ENCODE measurements at places on chromosomes 12 and 14.

DNA sequence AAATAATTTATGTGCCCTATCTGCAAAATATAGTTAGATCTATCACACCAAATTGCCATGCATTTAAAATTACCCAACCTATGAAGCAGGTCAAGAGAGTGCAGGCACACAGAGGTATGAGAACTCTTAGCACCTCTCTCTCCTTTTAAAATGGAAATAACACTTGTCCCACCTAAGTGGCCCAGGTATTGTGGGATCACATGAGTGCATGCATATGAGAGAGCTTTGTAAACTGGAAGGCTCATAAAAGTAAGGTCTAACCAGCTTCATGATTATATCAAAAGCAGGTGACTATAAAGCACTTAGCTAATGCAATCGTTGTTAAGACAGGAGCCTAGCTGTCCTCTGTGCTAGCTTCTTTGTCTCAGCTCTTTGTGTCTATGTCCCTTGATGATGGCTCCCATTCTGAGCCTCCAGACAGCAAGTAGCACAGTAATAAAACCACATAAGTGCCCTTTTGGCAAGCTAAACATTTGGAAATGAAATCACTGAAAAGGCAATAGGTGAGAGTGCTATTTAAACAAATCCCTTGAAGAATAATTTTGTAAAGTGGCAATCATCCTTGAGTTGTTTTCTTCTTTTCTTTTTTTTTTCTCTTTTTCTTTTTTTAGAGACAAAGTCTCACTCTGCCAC, 219.0 kb downstream of the NTF3 start:
- DNase-seq = no peak

DNA sequence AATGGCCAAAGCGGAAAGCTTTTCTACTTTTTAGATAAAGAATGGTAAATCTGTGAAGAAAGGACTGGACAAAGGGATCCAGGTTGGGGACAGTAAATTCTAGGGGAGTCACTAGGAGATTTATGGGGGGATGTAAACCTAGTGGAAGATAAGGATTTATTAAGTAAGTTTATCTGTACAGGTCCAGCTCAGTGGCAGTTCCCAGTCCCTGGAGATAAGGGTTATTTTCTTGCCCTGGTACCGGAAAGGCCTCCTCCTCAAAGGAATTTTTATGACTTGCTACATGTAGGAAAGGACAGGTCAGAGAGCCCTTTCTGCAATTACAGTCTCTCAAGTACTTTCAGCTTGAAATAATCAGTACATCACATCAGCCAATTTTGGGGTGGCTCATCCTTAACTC, 72.6 kb upstream of the BICD1 start:
- DNase-seq = no peak

GRCh38 chr14:45261209-45261608, 8.2 kb upstream of the MIS18BP1 start:
- DNase-seq = no peak

DNA sequence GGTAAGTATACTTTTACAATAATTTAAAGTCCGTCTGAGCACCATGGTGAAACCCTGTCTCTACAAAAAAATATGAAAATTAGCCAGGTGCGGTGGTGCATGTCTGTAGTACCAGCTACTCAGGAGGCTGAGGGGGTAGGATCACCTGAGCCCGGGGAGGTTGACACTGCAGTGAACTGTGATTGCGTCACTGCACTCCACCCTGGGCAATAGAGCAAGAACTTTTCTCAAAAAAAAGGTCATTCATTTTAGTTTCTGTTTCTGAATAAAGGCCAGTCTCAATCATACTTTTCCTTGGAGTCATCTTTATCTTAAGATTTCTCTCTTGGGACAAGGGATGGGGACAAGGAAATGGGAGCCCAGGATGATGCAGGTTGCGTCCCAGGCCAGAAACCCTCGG, 12.9 kb downstream of the ANKRD13A start:
- DNase-seq = no peak

- no peak for DNase-seq
Observed at GRCh38 chr12:114439261-114439683, 33.3 kb upstream of the TBX5 start.

DNA sequence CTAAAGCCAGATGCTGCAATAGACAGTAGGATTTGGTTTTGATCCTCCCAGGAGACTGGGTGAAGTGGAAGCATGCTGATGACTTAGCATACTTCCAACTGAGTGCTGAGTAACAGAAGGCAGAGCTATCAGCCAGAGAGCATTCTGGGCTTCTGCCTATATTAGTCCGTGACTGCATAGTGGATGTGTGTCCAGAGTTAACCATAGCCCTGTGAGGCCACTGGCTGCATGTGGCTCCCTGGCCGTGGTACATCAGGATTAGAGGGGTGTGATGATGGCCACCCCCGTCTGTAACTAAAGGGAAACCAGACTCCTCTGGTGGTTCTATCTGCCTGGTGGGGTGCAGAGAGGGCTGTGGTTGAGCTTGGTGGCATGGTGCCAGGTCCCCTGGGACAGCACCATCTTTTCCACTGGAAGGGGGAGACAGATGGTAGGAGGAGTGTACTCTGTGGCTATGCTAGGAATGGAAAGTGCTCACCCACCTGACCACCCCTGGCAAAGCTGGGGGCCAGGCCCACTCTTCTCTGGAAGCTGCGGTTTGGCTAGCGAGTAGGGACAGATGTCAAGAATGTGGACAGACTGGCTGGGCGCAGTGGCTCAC, 27.4 kb downstream of the ABCD4 start:
- DNase-seq = no peak

GRCh38 chr14:68247274-68247673, 427.7 kb downstream of the RAD51B start:
- DNase-seq = no peak

DNA sequence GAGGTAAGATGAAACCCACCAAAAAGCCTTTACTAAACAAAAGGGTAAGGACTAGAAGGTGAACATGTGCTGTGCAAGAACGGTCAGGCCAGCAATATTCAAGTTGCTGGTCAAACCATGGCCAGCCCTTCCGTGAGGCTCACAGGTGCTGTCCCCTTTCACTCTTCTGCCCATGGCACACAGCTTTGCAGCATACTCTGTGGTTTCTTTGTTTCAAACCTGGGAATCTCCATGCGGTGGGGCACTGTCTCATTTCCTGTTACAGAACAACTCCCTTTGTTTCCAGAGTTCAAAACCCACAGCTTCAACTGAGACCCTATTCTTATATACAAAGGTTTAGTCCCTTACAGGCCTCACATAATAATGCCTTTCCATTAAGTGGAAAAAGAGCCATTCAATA, 1.7 kb upstream of the OVCH1 start:
- DNase-seq = no peak

DNA sequence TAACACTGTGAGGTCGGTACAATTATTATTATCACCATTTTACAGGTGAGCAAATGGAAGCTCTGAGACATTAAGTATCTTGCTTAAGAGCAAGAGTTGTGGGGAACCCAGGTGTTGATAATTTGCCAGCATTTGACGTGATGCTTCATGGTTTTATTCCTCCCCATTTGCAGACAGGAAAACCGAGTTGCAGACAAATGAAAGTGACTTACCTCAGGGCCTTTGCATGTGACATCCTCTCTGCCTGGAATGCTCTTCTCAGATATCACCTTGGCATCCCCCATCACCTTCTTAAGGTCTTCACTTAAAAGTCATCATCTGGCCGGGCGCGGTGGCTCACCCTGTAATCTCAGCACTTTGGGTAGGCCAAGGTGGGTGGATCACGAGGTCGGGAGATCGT, 21.0 kb upstream of the P2RX7 start:
- no peak for DNase-seq

DNA sequence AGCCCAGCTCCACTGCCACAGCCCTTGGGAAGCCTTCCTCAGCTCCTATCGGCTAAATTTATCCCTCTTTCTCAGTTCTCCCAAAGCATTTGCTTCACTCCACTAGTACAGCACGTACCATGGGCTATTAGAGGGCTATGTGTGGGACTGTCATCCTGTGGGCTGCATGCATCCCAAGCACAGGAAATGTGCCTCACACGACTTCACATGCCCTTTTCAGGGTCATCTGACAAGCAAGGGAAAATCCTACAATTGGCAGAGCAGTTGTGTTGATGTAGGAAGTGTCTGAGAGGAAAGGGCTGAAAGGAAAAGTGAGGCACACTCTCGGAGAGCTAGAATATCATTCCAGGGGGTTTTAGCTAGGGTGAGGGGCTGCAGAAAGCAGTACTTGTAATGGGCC, 47.6 kb downstream of the NINJ2 start:
- no peak for DNase-seq

- no peak for DNase-seq
Observed at GRCh38 chr12:58074259-58074658, 132.9 kb downstream of the ATP23 start.

- DNase-seq = no peak
Observed at GRCh38 chr14:61661471-61662400, 33.6 kb upstream of the HIF1A start.

GRCh38 chr14:44567997-44568396, 60.9 kb upstream of the FSCB start:
- DNase-seq = no peak

DNA sequence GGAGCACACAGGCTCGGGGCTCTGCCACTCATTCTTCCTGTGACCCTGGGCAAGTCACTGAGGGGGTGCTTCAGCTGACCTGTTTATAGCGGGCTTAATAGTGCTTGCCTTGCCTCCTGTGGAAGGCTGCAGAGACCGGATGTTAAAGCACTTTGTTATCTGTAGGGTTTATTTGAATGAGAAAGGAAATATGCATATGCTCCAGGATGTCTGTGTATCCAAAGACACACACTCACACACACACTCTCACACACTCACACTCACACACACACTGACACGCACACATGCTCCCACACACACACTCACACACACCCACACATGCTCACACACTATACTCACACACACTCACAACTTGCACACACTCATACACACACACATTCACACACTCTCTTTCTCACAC, 56.1 kb upstream of the DDX11 start:
- DNase-seq = no peak

GRCh38 chr12:75853626-75854025, 177.9 kb downstream of the PHLDA1 start:
- DNase-seq = no peak

GRCh38 chr14:89954070-89955021, at the start of gene EFCAB11:
Gene EFCAB11, minus strand, starts transcription at chr14:89954730. Its CDS starts 70 bp downstream, at chr14:89954660.
- DNase-seq = peak; percentile 88

DNA sequence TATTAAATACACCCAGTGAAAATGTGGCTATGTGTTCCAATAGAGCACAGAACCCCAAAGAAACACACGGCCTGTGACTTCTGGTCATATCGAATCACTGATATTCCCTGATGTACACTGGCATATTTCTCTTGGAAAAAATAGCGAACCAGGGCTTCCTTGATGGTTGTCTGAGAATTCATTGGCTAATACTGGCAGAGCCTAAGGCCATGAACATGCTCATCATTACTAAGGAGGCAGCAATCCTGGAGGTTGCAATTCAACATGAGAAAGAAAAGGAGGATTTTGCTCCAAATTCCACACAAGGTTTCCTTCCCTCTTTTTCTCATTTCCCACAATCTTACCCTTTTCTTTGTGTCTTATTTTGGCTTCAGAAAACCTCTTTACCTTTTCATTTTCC, 212.9 kb upstream of the HMGA2 start:
- DNase-seq = no peak

DNA sequence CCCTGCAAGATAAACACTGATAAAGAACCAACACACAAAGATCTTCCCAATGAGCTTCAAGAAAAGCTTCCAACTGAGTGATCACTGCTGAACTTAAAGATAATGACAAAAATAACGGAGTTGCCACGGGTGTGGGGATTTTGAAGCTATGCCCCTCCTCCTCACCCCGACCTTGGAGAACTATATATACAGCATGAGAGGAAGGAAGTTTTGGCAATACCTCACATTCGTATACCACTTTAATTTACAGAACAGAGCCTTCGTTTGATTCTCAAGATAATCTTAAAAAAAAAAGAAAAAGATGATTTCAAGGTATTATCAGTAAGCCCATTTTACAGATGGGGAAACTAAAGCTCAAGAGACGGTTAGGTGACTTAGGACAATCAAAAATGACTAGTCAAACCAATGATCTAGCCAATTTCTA, 715 bp downstream of the NEK9 start:
- no peak for DNase-seq

- DNase-seq = no peak
Observed at GRCh38 chr12:56081393-56082347, 1.7 kb downstream of the ERBB3 start.

- DNase-seq = no peak
Observed at GRCh38 chr12:77760271-77761025, 70.2 kb upstream of the NAV3 start.

GRCh38 chr12:102379346-102380162, 100.8 kb downstream of the IGF1 start:
- no peak for DNase-seq

DNA sequence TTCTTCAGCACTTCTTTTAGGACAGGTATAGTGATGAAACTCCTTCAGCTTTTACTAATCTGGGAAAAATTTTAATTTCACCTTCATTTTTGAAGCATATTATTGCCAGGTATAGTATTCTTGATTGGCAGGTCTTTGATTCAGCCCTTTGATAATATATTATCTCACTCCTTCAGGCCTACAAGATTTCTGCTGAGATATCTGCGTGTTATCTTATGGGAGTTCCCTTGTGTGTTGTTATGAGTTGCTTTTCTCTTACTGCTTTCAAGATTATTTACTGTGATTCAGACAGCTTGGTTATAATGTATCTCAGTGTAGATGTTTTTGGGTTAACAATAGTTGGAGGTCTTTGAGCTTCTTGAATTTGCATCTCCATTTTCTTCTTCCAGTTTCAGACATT, 87.4 kb downstream of the ATF7IP start:
- no peak for DNase-seq

DNA sequence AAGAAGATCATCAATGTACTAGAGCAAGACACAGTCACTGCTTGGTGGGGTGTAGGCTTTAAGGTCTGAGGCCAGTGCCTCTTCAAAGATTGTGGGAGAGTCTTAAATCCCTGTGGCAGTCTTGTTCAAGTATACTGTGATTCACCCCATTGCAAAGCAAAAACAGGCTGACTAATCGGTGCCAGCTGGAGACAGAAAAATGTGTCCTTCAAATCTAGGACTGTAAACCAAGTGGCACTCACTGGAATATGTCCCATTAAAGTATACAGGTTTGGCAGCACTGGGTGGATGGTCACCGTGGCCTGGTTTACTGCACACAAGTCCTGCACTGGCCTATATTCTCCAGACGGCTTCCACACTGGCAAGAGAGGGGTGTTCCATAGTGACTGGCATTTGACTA, 1315.3 kb downstream of the TMEM121 start:
- no peak for DNase-seq

GRCh38 chr12:122072031-122072970, 6.3 kb upstream of the MLXIP start:
- DNase-seq = no peak

- no peak for DNase-seq
Observed at GRCh38 chr12:68340404-68341270, 8.5 kb upstream of the MDM1 start.

GRCh38 chr12:15706010-15706676, 83.0 kb downstream of the EPS8 start:
- DNase-seq = no peak

Data from stimulated activated CD4-positive, alpha-beta T cell treated with anti-CD3 and anti-CD28 coated beads, Interleukin-15, amount 100 ng/mL, for 1 hour (primary cell).